AG09319 (cell line): ENCODE measurements at places on chromosomes 13 and 19.

DNA sequence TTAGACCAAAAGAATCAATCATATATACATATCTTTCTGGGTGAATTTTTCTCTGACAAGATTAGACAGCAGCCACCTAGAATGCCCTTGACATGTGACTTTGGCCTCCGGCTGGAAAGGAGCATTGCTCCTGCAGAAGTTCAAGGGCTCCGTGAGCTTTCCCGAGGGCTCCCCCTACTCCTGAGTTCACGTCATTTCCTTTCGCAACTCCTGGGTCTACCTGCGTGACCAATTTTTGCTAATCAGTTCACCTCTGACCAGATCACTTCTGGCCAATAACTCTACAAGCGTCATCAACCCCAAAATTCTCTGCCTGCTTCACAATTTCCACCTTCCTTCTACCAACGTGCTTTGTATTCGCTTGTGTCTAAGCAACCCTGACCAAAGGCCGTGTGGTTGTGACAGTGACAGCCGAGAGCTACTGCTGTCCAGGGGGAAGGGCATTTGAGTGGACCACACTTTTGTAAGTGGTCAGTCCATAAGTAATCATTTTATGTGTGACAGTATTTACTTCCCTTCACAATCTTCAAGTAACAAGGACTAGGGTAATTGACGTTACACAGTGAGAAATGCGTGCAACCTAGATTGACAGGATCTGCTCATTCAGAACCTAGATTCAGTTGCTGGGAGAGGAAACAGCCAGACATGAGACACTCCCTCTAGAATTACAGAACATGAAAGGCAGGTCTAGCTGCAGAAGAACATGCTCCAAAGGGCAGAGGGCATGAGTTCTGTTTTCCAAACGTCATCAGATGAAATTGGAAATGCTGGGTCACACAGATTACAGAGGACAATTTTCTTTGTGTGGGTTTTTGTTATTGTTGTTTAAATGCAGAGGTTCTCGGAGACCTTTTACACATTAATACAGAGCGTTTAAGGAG is 145.9 kb upstream of the SPACA7 start:
- DNase-seq: no peak

DNA sequence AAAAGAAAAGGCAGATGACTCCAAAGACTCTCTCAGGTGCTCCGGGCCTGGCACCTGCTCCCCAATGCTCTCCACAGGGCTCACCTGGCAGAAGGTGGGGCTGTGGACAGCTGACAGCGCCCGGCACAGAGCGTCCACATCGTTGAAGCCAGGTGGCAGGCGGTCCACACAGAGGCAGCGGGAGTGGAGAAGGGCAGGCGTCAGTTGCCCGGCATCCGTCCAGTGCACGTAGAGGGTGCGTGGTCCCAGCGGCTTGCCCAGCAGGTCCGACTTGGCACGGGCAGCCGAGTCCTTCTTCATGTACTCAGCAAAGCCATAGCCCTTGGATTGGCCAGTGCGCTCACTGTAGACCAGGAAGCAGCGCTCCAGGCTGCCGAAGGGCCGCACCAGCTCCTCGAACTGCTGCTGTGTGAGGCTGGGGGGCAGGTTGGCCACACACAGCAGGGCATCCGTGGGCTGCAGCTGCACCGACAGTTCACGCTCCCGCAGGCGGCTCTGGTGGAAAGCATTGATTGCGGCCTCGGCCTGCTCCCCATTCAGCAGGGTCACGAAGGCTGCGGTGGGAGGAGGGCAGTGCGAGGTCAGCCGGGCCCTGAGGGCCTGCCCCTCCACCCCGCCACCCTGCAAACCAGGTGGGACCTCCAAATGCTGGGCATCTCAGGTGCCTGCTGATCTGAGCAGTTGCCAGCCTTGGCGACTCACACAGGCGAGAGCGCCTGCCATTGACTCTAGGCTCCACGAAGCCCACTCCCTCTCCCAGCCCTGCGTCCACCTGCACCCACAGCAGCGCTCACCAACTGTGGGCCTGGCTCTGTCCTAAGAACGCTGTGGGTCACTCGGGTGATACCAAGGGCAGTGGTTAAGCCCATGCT is 4.5 kb downstream of the RAVER1 start:
- DNase-seq: no peak

DNA sequence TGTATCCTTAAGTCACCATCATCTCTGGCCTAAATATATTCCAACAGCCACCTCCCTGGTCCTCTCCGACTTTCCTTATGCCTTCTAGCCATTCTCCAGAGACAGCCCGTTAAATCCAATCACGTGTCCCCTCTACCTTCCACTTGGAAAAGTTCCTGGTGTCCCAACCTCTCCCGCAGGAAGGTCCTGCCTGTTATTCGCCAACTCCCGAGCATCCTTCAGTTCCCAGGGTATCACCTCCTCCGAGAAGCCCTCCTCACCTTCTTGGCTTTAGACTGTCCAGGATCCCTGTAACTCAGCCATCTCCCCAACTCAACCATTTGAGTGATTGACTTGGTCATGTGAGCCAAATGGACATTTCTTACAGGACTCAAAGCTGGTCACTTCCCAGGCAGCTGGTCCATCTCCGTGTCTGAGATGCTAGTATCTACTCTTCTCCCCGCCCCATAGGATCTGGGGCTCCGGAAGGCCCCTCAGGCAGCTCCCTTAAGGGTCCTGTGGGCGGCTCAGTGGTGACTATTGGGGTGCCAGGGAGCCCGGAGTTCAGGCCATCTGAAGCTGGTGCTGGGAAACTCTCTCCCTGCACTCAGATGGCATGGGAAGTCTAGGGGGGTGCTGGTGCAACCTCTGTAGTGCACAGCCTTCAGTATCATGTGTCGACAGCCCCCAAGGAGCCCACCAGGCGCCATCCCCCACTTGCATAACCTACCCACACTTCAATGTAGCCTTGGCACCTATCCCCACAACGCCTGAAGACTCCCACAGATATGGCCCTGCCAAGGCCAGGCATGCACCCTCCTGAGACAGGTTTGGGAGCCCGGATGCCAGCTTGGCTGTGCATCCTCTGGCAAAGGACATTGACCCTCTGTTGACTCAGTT is 27.9 kb upstream of the NANOS3 start:
- no peak for DNase-seq

DNA sequence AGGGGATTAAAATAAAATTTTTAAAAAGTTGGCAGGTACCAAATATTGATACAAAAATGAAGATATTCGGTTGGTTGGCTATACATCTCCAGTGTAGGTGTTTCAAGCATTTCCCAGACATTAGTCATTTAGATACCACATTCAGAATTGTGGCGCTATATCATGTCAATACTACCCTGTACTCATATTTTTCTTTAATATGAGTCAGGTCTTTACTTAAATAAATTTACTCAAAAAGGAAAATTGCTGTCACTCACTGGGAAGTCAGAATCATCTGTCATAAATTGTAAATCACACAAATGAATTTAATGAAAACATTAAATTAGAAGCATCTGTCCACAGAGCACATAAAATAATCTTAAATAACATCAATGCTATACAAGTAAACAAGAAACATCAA is 134.2 kb downstream of the TSHZ3 start:
- DNase-seq: no peak

DNA sequence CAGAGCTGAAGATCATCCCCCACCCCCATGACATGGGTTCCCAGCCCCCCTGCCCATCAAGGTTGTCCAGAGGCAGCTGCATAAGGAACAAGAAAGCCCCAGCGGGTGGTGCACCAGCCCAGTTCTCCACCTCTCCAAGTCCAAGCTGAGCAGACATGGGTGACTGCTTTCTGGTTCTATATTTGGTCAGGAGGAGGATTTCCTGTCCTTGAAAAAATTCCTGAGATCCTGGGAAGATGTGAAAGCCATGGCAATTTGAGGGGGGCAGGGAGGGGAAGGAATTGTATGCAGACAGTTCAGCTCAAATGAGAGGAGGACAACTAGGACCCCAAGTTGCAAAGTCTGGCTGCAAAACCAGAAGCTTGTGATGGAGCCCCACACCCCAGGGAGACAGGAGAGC is 55.4 kb upstream of the ADGRE5 start:
- DNase-seq: no peak

GRCh38 chr19:15115762-15116615 is 8.8 kb downstream of the SYDE1 start:
- DNase-seq: no peak

DNA sequence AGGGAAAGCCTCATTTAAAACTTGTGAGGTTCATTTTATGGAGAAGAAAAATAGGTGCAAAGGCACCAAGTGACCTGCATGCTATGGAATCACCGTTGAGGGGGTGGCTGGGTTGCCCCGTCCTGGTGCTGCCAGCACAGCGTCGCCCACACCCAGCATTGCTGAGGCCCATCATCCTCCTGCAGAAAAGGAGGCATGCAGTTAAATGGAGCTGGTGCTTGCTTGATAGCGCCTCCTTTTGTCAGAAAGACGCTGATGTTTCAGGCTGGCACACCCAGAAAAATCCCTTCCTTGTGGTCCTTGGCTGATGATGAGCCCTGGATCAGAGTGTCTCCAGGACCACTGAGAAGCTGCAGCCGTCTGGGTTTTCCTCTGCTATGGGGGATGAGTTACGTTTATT is 36.9 kb downstream of the DHRS12 start:
- DNase-seq: no peak

- no peak for DNase-seq
These were observed 48.7 kb downstream of the ZNF536 start for GRCh38 chr19:30420881-30421280.

- no peak for DNase-seq
These were observed 2.4 kb downstream of the KANK2 start for GRCh38 chr19:11194656-11195558.

DNA sequence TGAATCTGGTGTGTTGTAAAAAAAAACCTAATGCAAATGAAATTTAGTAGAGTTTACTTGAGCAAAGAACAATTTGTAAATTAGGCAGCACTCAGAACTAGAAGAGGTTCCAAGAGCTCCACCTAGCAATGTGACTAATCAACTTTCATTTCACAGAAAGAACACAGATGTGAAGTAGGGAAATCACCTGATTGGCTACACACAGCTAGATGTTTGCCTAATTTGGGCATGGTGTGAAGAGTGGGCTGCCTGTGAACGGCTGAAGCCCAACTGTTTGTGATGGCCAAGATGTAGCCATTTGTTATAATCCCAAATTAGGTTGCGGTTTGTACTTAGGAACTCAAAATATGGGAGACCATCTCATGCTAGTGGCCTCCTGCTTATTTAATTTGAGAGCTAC is 724.4 kb upstream of the SLITRK5 start:
- DNase-seq: no peak

DNA sequence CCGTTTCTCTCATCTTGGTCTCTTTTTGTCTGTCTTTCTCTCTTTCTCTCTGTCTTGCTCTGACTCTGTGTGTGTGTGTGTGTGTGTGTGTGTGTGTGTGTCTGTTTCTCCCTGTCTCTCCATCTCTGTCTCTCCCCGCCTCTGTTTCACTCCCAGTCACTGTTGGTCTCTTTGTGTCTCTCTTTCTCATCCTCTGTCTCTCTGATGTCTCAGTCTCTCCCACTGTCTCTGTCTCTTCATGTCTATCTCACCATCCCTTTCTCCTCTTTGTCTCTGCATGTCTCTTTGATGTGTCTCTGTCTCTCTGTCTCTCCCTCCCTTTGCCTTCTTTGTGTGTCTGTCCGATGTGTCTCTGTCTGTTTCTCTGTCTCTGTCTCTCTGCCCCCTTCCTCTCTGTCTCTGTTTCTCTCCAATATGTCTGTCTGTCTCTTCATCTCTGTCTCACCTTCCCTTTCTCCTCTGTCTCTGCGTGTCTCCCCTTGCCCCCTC is 2.5 kb downstream of the NFIC start:
- DNase-seq: no peak

- no peak for DNase-seq
These were observed 557.1 kb downstream of the DACH1 start for GRCh38 chr13:71309905-71310304.

DNA sequence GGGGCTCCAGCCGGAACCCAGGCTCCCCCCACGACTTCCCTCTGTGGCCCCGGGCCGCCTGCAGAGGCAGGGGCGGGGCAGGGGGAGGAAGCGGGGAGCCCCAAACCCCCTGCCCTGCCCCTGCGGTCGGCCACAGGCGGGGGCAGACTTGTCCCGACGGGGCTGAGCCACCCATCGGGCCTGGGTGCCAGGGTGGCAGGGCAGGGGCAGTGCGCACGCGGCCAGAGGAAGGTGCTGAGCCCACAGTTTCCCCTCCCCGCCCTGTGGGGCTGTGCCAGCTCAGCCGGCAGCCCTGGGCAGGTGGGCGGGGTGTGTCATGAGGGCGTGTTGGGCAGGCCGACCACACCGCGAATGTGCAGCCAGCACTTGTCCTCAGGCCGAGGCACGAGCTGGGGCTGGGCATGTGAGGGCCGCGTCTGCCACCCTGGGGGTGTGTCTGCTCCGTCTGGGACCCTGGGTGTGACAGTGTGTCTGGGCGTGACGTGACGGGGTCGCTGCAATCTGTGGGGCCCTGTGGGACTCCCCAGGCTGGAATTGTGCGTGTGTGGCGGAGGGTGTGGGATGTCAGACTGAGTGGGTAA is 17.7 kb downstream of the CCDC97 start:
- no peak for DNase-seq
